ENCODE measurements at places on chromosomes 7 and 10. TPM values are rescaled to one million over a fixed set of nuclear protein-coding genes. Genes with fewer than 3 reads are reported as not detected.

The TMEM178B gene
- total RNA-seq, result 0.90 TPM

The FAM237B gene
- not detected for total RNA-seq

The NUDT13 gene
- 1.5 TPM for total RNA-seq

The GIMAP2 gene
- total RNA-seq, result 53.7 TPM

- H3K27ac ChIP-seq, result no peak overlapping the region
- H3K4me1 ChIP-seq, result no peaks in the 10 kb centered on the region
- no peak overlapping the region for H3K4me3 ChIP-seq
- H3K27me3 ChIP-seq, result no peaks in the 10 kb centered on the region
- no peak for DNase-seq
These were observed 342.4 kb downstream of the BBS9 start for GRCh38 chr7:33471636-33472242.

GRCh38 chr7:113715981-113716856, 202.6 kb downstream of the PPP1R3A start:
- H3K4me3 ChIP-seq, result no peak overlapping the region
- no peak for DNase-seq
- no peaks in the 10 kb centered on the region for H3K4me1 ChIP-seq
- no peaks in the 10 kb centered on the region for H3K27me3 ChIP-seq
- H3K27ac ChIP-seq, result no peak overlapping the region

DNA sequence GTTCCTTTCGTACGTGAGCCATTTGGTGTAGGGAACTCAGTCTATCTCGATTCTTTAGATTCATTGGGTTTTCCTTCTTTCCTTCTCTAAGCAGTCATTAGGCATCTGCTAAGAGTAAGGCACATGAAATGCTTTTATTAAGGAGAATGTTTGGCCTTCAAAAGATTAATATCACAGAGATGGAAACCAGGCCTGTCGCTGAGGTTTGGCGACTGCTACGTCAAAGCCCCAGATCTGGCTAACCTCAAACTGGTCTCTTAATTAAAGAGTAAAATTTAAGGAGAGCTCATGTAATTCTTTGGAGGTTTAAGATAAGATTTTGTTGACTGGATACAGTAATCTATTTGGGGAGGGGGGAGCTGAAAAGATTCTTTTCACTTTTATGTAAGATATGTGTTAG, 189.8 kb downstream of the JCAD start:
- H3K4me3 ChIP-seq, result no peak overlapping the region
- no peak overlapping the region for H3K27ac ChIP-seq
- no peak for DNase-seq
- H3K36me3 ChIP-seq, result peaks cover 3% of the 10 kb centered on the region
- H3K4me1 ChIP-seq, result no peaks in the 10 kb centered on the region
- no peaks in the 10 kb centered on the region for H3K27me3 ChIP-seq

GRCh38 chr10:125985557-125986240, 89.3 kb downstream of the FANK1 start:
- H3K36me3 ChIP-seq, result no peaks in the 10 kb centered on the region
- no peak for DNase-seq
- peaks cover 37% of the 10 kb centered on the region for H3K27me3 ChIP-seq
- peaks cover 9% of the 10 kb centered on the region for H3K4me1 ChIP-seq
- no peak overlapping the region for H3K4me3 ChIP-seq

- H3K27me3 ChIP-seq, result no peaks in the 10 kb centered on the region
- H3K4me3 ChIP-seq, result peak overlapping the region; percentile 71
- DNase-seq, result no peak
- peaks cover 10% of the 10 kb centered on the region for H3K36me3 ChIP-seq
- peaks cover 8% of the 10 kb centered on the region for H3K4me1 ChIP-seq
- H3K27ac ChIP-seq, result no peak overlapping the region
These were observed 28.3 kb downstream of the GBX1 start for GRCh38 chr7:151139071-151139790.
